NCI-H2081 treated with DMSO at 0.1 percent for 48 hours (cell line): ENCODE measurements at places on chromosomes 1 and 21.

- no peak for DNase-seq
These were observed 41.2 kb upstream of the ADARB1 start for GRCh38 chr21:45032977-45033710.

GRCh38 chr1:4121834-4122512, 221.9 kb upstream of the C1orf174 start:
- no peak for DNase-seq

- no peak for DNase-seq
These were observed 26.1 kb downstream of the MAN1C1 start for GRCh38 chr1:25642574-25643108.

GRCh38 chr21:38936240-38936639, 130.5 kb downstream of the ETS2 start:
- DNase-seq: no peak
